Stimulated activated CD4-positive, alpha-beta T cell treated with anti-CD3 and anti-CD28 coated beads, Interleukin-4, amount 100 ng/mL, for 1 hour (primary cell): ENCODE measurements at places on chromosomes 2 and 18.

- no peak for DNase-seq
Observed at GRCh38 chr18:41126541-41127235, 828.3 kb upstream of the PIK3C3 start.

GRCh38 chr2:30139131-30139870 is 7.5 kb upstream of the YPEL5 start:
- peak; percentile 43 for DNase-seq

DNA sequence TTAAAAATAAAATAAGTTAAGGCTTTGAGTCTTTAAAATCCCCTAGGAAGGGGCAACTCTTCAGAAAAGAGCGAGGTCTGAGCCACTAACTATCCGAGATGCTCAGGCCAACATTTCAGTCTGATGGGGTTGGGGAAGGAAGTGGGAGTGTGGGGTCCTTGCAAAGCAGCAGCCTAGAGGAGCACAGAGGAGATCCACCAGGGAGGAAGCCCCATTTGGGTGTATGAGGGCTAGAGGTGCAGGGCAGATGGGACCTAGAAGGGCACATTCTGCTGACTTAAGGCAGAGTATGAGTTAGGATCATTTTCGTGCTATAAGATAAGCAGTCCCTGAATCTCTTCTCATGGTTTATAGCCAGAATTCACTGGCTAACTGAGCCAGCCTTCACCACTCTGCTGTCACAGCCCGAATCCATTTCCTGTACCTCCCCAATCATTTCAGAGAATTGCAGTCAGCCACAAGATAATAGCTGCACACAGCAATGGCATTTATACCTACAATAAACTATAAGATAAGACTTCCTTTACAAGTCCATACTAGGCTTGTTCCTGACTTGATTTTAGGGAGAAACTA is 37.0 kb downstream of the MRPL30 start:
- no peak for DNase-seq

DNA sequence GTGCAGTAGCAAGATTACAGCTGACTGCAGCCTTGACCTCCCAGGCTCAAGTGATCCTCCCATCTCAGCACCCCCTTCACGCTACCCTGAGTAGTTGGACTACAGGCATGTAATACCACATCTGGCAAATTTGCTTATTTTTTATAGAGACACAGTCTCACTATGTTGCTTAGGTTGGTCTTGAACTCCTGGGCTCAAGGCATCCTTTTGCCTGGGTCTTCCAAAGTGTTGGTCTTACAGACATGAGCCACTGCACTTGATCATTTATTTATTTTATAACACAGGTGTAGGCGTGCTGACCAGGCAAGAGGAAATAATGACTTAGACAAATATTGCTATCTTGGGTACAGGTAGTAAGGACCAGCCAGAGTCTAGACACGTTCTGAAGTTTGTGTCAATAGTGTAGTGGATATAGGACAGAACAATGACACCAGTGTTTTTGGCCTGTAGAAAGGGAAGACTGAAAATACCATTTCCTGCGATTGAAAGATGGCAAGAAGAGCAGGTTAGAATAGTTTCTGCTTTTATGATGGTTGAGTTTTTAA is 71.0 kb upstream of the THUMPD2 start:
- DNase-seq = no peak

- DNase-seq = no peak
Observed at GRCh38 chr2:27121906-27122305, 1.7 kb upstream of the ABHD1 start.
